ENCODE measurements at places on chromosomes 5 and 9.

DNA sequence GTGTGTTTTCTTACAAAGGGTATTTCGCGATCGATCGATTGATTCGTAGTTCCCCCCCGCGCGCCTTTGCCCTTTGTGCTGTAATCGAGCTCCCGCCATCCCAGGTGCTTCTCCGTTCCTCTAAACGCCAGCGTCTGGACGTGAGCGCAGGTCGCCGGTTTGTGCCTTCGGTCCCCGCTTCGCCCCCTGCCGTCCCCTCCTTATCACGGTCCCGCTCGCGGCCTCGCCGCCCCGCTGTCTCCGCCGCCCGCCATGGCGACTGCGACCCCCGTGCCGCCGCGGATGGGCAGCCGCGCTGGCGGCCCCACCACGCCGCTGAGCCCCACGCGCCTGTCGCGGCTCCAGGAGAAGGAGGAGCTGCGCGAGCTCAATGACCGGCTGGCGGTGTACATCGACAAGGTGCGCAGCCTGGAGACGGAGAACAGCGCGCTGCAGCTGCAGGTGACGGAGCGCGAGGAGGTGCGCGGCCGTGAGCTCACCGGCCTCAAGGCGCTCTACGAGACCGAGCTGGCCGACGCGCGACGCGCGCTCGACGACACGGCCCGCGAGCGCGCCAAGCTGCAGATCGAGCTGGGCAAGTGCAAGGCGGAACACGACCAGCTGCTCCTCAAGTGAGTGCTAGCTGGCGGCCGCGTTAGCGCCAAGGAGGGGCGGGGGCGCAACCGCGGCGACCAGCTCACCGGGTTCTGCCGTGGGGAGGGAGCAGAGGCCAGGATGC, 480 bp downstream of the LMNB1 start:
- DNase-seq = peak; percentile 49

GRCh38 chr5:95924720-95925377, 36.8 kb downstream of the ELL2 start:
- DNase-seq = peak; percentile 39

DNA sequence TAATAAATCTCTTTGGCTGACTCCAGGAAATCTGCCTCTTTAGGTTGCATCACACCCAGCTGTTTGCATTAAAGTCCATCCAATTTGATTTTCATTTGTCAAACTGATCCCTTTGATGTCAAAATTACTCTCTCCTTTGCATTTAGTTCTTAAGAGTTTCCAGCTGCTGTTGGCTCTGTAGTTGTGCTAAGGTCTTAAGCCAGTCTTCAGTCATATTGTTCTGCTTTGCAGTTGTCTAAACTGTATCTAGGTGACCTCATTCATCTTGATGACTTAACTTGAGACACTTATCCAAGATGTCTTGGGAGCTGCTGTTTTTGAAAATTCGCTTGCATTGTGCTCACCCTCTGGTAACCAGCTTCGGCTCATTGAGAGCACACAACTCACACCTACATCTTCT, 386.9 kb upstream of the TLE4 start:
- DNase-seq = peak; percentile 39

DNA sequence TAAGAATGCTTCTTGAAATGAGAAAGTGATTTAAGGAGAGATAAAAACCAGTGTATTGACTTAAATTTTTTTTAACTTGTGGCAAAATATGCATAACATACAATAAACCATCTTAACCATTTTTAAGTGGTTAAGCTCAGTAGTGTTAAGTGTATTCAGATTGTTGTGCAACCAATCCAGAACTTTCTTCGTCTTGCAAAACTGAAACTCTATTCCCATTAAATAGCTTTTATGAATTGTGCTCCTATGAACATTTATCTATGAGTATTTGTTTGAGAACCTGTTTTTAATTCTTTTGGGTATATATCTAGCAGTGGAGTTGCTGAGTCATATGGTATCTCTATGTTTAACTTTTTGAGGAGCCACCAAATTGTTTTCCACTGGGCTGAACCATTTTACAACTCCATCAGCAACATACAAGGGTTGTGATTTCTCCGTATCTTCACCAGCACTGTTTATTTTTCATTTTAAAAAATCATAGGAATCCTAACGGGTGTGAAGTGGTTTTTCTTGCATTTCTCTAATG, 76.6 kb upstream of the ACTBL2 start:
- DNase-seq = no peak

DNA sequence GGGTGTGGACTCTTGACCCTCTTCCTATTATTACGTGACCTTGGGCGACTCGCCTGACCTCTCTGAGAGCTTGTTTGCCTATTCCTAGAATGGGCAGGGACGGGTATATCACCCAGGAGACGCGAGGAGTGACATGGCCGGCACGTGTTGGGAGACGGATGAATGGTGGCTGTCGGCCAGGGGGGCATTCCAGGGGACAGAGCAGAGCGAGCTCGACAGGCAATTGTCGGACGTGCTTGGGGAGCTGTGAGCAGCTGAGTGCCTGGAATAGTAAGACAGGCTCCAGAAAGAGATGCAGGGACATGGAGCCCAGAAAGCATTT, 29.3 kb upstream of the UNC5A start:
- no peak for DNase-seq

Measured in fibroblast of skin of right quadriceps (primary cell).